ENCODE measurements at places on chromosomes 12 and 14. TPM values are rescaled to one million over a fixed set of nuclear protein-coding genes. Genes with fewer than 3 reads are reported as not detected.

The PTCSC3 gene
- total RNA-seq, result not detected

The GALNT16 gene
- 3.0 TPM for total RNA-seq

The KCNJ8 gene
- total RNA-seq, result 0.24 TPM

The CLEC6A gene
- total RNA-seq, result not detected

The TAS2R30 gene
- total RNA-seq, result not detected

The KRT79 gene
- total RNA-seq, result 0.10 TPM

The HOTAIR gene
- 0.29 TPM for total RNA-seq

The LALBA gene
- not detected for total RNA-seq

The GUCY2C gene
- not detected for total RNA-seq

The LRTM2 gene
- not detected for total RNA-seq

The LTB4R gene
- total RNA-seq, result 5.2 TPM

The PGF gene
- total RNA-seq, result 5.0 TPM

The IFNG-AS1 gene
- not detected for total RNA-seq

The MIP gene
- not detected for total RNA-seq

The CLEC4C gene
- not detected for total RNA-seq

The WNT5B gene
- 2.4 TPM for total RNA-seq

The CBX5 gene
- 23.6 TPM for total RNA-seq

The RAB2B gene
- total RNA-seq, result 15.4 TPM

The CLEC4D gene
- not detected for total RNA-seq

The SELPLG gene
- 0.79 TPM for total RNA-seq

The OR4N5 gene
- total RNA-seq, result not detected
